ENCODE measurements at places on chromosomes 4 and X.

GRCh38 chrX:13699183-13699826 is 10.4 kb downstream of the RAB9A start:
- DNase-seq = no peak

DNA sequence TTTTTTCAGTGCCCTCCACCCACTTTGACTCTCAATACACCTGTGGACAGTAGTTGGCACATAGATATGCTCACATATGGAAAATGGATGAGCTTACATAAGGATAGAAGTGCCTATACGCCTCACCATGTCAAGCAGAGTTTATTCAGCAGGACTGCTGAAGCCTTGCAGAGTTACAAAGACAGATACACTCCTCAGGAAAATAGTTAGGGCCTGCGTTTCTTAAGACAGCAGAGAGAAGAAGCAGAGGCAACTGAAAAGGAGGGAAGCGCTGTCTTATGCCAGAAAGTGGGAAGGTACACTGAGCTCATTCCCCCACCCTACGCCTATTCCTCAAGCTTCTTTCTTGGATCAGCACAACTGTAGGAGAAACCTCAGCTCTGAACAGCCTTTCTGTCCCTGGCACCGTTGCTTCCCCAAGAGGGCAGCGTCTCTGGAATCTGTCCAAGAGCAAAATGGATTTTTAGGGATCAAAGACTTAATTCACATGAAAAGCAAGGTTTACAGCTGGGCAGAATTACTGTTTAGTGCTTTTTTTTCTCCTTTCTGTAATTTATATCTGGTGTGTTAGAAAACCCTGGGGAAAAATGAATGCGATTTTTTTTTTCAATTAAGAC is 37.3 kb upstream of the MBTPS2 start:
- DNase-seq = no peak

DNA sequence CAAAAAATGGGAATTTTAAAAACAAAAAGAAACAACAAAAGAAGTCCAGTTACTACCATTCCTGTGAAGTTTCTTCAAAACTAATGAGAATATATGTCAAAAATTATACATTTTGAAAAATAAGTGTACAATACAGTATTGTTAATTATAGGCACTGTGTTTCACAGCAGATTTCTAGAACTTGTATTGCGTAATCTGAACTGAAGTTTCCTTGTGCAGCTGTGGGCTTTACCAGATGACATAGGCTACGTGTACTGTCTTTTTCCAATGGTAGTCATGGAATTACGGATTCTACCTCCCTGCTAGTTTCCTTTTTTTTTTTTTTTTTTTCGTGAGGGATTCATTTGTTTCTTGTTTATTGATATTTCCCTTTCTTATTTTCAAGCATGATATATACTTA is 113.8 kb upstream of the GABRA2 start:
- no peak for DNase-seq

- DNase-seq = no peak
These were observed 2.4 kb downstream of the STX18 start for GRCh38 chr4:4539481-4539880.

GRCh38 chr4:8532245-8532781 is 47.9 kb upstream of the GPR78 start:
- no peak for DNase-seq

- no peak for DNase-seq
These were observed 101.4 kb upstream of the IL15 start for GRCh38 chr4:141534985-141535384.

- DNase-seq = no peak
These were observed 1023.0 kb upstream of the GRID2 start for GRCh38 chr4:91280551-91281290.

- DNase-seq = no peak
These were observed 901 bp downstream of the JADE1 start for GRCh38 chr4:128810331-128810870.

Data from hypothalamus (tissue), 51 donors.